GM03348 (cell line): ENCODE measurements at places on chromosomes 16 and 17.

GRCh38 chr17:16989230-16989952, 17.5 kb upstream of the TNFRSF13B start:
- DNase-seq: no peak

GRCh38 chr17:27381007-27381501, 75.2 kb upstream of the KSR1 start:
- DNase-seq: peak; percentile 56

DNA sequence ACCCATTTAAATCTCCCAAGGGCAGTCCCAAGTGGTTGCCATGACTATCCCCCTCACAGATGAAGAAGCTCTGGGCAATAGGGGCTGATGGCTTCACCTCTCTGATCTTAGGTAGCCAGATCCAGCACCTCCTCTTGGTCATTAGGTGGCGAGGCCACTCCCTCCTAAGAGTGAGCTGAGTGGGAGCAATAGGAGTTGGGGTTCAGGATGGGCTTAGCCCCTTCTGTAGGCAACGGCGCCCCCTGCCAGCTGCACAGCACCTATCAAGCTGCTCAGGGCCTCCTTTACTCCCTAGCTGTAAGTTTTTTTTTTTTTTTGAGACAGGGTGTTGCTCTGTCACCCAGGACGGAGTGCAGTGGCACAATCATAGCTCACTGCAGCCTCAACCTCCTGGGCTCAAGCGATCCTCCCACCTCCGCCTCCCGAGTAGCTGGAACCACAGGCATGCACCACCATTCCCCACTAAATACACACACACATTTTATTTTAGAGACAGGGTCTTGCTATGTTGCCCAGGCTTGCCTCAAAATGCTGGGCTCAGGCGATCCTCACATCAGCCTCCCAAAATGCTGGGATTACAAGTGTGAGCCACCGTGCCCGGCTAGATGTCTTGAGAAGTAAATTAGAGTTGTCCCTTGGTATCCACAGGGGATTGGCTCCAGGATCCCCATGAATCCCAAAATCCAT, 3.5 kb upstream of the RRAD start:
- no peak for DNase-seq

- no peak for DNase-seq
Observed at GRCh38 chr17:29723278-29724047, 100.8 kb upstream of the CORO6 start.

DNA sequence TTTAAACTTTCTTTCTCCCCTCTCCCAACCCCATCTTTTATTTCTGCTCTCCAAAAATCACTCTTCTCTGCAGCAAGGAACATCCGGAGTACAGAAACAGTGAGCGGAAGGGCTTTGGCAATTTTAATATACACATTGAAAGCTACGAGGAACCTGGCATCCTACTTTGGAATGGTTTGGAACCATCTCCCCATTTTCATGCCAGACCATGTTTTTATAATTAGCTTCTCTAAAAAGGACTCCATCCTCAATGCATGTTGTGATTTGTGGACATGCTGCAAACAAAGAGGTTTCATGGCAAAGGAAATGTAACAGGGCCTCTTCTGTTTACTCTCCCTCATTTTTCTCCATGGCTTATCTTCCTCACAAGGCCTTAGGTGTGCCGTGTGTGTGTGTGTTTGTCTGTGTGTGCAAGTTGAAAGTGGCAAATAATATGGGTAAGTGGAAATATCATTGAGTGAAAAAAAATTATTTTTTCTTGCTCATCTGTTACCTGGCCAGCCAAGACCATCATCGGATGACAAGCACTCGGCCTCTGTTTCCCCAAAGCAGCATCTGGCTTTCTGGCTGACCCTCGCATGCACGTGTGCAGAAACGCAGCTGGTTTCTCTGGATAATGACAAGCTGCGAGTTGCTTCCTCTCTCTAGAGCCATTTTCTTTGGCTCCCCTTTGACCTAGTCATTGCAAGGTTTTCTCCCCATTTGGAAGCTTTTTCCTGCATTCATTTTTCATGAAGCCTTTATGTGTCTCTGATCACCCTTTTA, 585.0 kb downstream of the TMEM114 start:
- DNase-seq: no peak

DNA sequence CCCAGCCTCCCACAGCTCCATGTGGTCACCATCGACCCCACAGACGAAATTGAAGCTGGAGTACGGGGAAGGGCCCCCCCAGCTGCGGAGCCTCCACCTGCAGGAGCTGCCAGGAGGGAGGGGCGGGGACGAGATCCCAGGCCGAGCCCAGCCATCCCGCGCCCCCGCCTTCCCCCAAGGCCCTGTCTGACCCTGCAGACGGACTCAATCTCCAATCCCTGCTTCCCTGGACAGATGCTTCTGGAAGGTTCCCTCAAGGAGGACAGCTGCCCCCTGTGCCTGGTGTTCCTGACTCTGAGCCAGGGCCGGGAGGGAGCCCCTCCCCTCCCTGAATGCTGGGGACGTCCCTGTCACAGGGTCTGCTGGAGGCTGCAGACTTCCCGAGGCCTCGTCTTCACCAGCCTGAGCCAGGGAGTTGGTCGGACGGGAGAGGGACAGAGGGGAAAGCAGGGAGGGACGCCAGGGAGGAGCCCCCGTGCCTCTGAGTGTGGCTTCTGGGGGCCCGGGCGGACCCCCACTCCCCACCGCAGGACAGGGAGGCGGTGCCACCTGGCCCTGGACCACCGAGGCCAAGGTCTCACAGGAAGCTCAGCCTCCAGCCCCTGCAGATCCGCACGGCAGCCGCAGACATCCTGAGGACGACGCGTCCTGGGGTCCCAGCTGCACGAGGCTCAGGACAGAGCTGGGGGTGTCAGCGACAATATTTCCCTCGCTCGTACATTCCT, 21.3 kb upstream of the C1QTNF8 start:
- no peak for DNase-seq

DNA sequence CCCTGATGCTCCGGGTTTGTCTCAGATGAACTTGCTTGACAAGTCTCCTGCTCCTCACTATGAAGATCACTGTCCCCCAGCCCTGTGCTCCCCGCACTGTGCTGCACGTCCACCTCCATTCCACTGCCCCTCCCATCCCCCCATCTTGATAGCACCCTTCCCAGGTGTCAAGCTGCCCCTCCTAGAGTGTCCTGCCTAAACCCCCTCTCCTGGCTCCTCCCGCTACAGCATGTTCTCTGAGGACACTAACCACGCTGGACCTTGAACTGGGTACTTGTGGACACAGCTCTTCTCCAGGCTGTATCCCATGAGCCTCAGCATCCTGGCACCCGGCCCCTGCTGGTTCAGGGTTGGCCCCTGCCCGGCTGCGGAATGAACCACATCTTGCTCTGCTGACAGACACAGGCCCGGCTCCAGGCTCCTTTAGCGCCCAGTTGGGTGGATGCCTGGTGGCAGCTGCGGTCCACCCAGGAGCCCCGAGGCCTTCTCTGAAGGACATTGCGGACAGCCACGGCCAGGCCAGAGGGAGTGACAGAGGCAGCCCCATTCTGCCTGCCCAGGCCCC, 18.5 kb downstream of the DEXI start:
- DNase-seq: peak; percentile 42

- no peak for DNase-seq
Observed at GRCh38 chr16:17839272-17839671, 368.5 kb upstream of the XYLT1 start.

DNA sequence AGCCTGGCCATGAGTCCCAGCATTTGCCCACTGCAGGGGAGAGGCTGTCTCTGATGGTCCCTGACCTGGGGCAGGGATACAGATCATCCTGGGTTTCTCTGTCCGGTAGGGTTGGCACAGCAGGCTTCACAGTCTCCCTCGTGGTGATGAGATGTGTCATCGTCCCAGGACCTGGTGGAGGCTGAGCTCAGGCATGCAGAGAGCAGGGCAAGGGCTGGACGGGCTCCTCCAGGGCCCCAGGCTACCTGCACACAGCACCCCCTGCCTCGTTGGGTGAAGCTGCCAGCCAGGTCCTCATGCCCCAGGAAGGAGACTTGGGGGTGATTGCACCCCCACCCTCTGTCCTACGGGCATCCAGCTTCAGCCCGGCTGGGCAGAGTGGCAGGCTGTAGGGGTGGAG, 155.8 kb upstream of the GSE1 start:
- DNase-seq: no peak

GRCh38 chr17:72376526-72377345, 255.9 kb downstream of the SOX9 start:
- DNase-seq: peak; percentile 74

DNA sequence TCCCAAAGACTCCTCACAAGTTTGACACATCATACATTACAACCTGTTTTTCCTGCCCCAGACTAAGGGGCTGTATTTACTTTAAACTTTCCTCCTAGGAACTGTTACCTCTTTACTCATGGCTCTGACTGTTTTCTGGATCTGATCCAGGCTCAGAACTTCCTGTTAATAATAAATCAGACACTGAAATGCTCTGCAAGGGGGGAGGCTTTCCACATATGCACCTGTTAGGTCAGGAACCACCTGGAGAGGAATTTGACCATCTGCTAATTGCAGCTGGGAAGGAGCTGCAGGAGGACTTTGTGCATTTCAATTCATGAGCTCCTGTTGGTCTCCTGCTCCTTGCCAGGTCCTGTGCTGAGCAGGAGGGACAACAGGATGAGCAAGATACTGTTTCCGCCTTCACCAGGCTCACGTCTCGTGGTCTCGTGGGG, 476.9 kb upstream of the CDH5 start:
- no peak for DNase-seq

- DNase-seq: no peak
Observed at GRCh38 chr16:49581630-49582298, 208.2 kb downstream of the C16orf78 start.

GRCh38 chr17:51997723-51998122, 160.8 kb downstream of the CA10 start:
- DNase-seq: no peak

DNA sequence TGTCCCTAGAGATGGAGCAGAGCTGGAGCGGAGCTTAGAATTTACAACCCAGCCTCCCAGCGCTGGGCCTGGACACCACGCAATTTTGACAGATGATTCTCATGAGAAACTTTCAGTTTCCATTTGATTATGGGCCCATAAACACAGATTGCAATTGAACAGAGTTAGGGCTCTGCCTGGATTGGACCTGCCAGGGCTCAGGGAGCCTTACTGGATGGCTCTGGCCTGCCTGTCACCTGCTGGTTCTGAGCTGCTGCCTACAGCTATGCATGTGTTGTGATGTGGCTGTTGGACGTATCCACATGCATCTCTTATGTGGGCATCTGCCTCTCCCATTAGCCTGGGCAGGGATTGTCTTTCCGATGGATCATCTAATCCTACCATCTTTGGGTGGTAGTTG, 73.4 kb upstream of the SDK2 start:
- no peak for DNase-seq

GRCh38 chr16:72937360-72937759, 110.6 kb downstream of the ZFHX3 start:
- no peak for DNase-seq
